Panc1 (cell line): ENCODE measurements at places on chromosomes 4 and X.

GRCh38 chrX:148763896-148764295 is 263.5 kb downstream of the AFF2 start:
- DNase-seq, result no peak

GRCh38 chr4:15864651-15865566 is 73.6 kb downstream of the FGFBP1 start:
- no peak for DNase-seq

DNA sequence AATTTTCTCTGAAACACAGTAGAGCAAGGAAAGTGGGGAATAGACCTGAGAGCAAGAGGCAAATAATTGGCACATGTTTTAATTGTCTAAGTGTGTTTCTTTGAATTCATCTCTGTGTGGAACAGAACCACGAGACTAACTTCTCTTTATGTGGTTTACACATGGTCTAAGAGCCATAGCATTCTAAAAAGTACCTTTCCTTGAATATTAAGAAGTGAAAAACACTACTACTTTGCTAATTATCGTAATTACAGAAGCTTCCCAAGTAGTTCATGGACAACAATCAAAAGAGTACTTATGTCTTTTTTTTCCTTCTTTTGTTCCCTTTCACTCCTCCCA is 2.9 kb upstream of the CYBB start:
- no peak for DNase-seq

DNA sequence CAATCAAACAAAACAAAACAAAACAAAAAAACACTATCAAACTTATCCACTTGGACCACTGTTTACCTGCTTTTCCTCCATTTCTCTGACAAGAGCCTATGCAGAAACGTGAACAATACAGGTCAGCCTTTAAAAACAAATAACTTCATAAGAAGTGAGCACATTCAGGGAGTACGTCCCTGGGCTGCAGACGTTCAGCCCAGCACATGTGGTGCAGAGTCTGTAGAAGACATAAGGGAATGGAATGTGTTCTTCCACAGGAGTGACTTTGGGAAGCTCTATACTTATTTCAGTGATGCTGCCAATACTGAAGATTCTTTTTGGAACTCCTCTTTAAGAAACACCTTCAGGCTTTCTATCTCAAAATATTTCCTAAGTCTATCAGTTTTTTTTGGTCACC is 120.6 kb downstream of the SPRY1 start:
- DNase-seq, result no peak

DNA sequence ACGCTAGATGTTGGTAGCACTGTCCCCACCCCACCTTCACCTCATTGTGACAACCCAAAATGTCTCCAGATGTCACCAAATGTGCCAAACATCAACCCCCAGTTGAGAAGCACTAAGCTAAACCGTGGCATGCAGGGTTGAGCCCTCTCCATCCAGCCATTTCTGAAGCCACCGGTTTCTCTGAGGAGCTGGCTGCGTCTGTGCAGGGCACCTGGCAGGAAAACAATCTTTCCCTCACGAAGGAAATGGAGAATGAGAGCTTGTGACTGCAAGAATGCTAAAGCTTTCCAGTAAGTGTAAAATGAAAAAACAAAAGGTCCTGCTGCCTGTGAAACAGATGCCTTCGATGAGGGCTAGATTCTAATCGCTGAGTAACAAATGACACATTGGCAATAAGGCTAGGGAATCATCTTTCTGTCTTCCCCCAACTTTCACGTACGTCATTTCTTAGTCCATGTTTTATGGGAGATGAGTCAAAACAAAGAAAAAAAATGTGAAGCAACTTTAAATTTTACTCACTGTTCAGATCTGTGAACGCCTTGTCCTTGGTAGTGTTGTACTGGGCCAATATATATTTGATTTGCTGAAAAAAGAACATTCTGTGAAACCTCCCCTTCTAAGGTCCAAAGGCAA is 59.9 kb downstream of the PROM1 start:
- no peak for DNase-seq

DNA sequence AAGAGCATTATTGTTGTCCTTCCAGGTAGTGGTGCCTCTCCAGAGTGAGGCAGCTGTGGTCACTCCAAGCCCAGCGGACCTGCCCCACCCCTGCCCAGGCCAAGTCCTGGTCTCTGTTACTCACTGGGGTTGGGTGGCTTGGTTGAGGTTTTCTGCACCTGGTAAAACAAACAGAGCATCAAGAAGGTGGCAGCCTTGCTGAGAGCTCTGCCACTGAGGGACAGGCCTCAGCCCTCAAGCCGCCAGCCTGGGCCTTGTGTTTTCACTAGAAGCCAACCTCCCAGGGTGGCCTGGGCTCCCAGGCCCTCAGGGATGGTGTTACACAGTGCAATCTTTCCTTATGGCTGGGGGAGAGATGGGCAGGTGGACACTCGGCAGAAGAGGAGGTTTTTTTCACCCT is 182.7 kb downstream of the BCOR start:
- no peak for DNase-seq

- DNase-seq, result no peak
These were observed 311.1 kb upstream of the SLC7A11 start for GRCh38 chr4:138553001-138553845.

DNA sequence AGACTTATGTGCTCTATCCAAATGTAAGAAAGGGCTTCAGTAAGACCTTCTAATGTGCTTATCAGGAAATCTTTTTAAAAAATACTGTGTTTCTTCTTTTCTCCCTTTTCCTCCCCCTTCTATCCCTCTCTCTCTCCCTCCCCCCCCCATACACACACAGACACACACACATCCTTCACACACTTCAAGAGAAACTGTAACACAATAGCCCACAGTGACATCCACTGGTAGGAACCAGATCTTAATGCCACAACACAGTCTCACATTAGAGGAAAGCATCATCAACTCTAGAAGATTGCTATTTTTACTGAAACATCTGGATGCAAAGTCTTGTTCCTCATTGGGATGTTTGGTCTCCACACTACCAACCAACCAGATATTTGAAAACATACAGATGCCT is 4.6 kb downstream of the PCDH19 start:
- no peak for DNase-seq

DNA sequence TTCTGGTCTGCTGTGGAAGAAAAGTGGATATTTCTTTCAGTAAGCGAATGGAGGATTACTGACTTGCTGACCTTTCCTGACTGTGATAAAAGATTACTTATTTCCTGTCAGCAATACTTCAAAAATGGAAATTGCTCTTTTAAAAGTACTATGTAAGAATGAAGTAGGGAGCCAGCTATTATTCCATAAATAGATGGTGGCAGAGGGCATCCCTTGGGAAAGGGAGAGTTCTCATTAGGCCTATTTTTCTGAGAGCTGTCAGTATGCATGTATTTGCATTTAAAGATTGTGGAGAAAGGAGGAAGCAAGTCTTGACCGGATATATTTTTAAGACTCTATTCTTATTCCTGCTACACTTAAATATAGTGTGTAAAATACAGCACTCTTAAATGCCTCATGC is 37.2 kb downstream of the TMEM47 start:
- no peak for DNase-seq

- DNase-seq, result peak; percentile 7
These were observed 694.2 kb upstream of the TENM3 start for GRCh38 chr4:181548873-181549575.

- DNase-seq, result no peak
These were observed 115.1 kb upstream of the GPM6A start for GRCh38 chr4:175927121-175927520.
